H9 (cell line): ENCODE measurements at places on chromosomes 11 and 22. TPM values are rescaled to one million over a fixed set of nuclear protein-coding genes. Genes with fewer than 3 reads are reported as not detected.

DNA sequence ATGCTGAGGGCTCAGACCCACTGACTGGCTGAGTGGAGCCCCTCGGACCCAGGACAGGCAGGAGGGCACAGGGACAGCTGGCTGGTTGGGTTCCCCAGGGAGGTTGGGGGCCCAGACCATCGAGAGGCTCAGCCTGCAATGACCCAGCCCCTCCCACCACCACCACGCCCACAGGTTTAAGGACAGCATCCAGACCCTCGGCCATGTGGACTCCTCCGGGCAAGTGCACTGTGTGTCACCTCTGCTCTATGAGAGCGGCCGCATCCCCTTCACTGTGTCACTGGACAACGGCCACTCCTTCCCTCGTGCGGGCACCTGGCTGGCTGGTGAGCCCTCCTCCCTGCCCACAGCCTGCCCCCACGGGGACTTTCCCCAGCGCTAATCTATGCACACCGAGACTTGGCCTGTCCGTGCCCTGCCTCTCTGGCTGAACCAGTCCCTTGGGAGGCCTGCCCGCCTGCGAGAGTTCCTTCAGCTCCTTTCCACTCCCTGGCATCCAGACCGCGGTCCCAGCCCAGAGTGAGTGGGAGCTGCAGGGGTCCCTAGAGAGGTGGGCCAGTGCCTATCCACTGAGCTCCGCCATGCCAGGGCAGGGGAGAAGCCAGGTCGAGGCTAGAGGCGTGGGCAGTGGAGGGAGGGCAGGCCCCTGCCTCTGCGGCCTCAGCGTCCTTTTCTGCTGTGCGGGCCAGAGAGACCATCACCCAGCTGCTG lies 2.2 kb downstream of the SUSD2 start:
- no peak for DNase-seq

DNA sequence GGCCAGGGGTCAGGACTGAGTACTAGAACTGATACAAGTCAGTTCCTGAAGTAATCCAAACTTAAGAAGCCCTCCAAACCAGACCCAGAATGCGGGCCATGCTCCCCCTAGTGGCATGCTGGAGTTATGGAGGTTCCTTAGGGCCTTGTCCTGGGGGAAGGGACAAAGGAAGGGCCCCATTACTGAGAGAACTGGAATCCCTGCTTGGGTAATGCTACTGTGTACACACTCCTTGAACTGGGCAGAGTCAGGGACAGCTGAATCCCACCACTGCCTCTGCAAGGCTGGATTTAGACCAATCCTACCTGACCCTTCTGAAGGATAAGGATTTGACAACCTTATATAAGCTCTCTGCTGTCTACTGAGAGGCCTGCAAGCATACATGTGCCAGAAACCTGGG lies 97.3 kb upstream of the AKIP1 start:
- peak; percentile 89 for DNase-seq

Gene MMP8
- not detected in 2 replicates for total RNA-seq

Gene HMBS
- total RNA-seq = 57.2 and 57.7 TPM in 2 replicates
